ENCODE measurements at places on chromosomes 5 and 9. TPM values are rescaled to one million over a fixed set of nuclear protein-coding genes. Genes with fewer than 3 reads are reported as not detected.

ZNF366 gene
- total RNA-seq, result not detected

VPS13A gene
- total RNA-seq, result 32.6 TPM

KCNN2 gene
- total RNA-seq, result not detected

ANKRD33B gene
- total RNA-seq, result 0.13 TPM

MUSK gene
- not detected for total RNA-seq

BTNL9 gene
- not detected for total RNA-seq

TRIO gene
- total RNA-seq, result 71.6 TPM

OTULIN gene
- total RNA-seq, result 19.6 TPM

PCDHA1 gene
- under 0.01 TPM for total RNA-seq

ACER2 gene
- total RNA-seq, result 5.9 TPM

SLC25A2 gene
- total RNA-seq, result not detected

SH3GLB2 gene
- total RNA-seq, result 50.5 TPM

ADAMTS16 gene
- total RNA-seq, result not detected

GHR gene
- 2.4 TPM for total RNA-seq

ROPN1L gene
- 0.13 TPM for total RNA-seq

PCDHGB2 gene
- 0.26 TPM for total RNA-seq

SLC25A25 gene
- 12.6 TPM for total RNA-seq

MYORG gene
- total RNA-seq, result 5.1 TPM

DDX4 gene
- under 0.01 TPM for total RNA-seq

AGTPBP1 gene
- total RNA-seq, result 23.9 TPM

DAP gene
- total RNA-seq, result 11.8 TPM

GNA14 gene
- not detected for total RNA-seq

SLC6A3 gene
- not detected for total RNA-seq

IL33 gene
- 2.4 TPM for total RNA-seq

TOR4A gene
- total RNA-seq, result 18.7 TPM

PCDHGB1 gene
- total RNA-seq, result under 0.01 TPM

KIF4B gene
- 0.13 TPM for total RNA-seq

KIF12 gene
- total RNA-seq, result not detected

TLX3 gene
- total RNA-seq, result not detected

FIBCD1 gene
- total RNA-seq, result 0.51 TPM
